ENCODE measurements at places on chromosomes 13 and 19.

DNA sequence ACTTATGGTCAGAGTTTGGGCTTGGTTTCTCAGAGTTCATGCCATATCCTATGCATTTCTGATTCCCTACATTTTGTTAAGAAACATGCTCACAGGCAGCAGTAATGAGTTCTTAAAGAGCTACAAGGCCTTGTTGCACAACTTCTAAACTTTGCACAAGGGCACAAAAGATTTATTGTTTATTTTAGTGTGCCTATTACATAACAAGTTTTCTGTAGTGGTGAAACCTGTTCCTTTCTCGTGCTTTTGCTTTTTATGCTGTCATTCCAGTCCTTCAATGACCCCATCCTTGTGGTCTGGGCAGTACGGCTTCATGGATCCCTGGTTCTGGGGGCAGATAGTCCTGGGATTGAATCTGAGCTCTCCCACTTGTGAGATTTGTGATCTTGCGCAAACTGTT, 17.8 kb downstream of the ZNF507 start:
- no peak for DNase-seq

DNA sequence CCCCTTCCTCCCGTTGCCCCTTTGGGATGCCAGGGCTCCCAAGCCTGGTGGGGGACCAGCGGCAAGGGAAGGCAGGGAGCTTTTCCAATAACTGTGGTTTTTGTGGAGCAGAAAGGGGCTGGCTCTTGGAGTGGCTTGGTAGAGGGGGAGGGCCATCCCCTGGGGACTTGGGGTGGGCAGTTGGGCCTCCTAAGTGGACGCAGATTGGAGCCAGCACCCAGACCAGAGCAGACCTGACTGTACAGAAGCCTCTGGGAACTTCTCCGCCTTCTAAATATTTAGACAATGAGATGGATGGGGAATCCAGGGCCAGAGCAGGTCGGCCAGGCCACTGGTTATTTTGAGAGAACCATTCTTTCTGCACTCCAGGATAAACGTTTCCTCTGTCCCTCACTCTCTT, 4.2 kb downstream of the PTGIR start:
- DNase-seq = no peak

GRCh38 chr19:50827476-50827875, 3.9 kb upstream of the KLK1 start:
- DNase-seq = no peak

- DNase-seq = no peak
Measured at GRCh38 chr13:31204592-31204991, 4.8 kb downstream of the B3GLCT start.

- DNase-seq = no peak
Measured at GRCh38 chr13:104024416-104025170, 958.4 kb upstream of the SLC10A2 start.

DNA sequence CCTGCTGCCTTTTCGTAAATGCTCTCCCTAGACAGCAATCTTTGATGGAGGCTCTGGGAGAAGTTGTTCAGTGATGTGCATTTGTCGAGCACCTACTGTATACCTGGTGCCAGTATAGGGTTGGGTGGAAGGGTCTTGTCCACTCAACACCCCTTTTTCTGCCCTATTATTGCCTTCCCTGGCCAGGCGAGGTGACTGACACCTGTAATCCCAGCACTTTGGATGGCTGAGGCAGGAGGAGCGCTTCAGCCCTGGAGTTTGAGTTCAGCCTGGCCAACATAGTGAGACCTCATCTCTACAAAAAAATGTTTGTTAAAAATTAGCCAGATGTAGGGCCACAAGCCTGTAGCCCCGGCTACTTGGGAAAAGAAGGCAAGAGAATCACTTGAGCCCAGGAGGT, 49.3 kb downstream of the NFIC start:
- no peak for DNase-seq

DNA sequence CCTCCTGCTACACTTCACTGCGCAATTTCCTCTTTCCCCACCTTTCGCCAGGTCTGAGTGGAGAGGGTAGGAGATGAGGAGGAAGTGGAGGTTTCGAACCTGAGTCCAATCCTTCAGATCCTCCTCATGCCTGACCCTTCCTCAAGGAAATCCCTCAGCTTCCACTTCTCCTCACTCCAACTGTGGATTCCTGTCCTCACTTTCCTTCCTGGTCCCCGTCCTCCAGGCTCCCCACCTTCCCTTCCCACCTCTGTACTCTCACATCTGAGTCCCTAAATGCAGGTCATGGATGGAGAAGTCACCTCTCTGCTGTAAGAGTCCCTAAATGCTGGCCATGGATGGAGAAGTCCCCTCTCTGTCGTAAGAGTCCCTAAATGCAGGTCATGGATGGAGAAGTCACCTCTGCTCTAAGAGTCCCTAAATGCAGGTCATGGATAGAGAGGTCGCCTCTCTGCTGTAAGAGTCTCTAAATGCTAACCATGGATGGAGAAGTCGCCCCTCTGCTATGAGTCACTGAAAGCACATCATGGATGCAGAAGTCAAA, 3.1 kb downstream of the TMEM86B start:
- DNase-seq = no peak

- DNase-seq = no peak
Measured at GRCh38 chr13:98866882-98867281, 111.0 kb downstream of the DOCK9 start.

DNA sequence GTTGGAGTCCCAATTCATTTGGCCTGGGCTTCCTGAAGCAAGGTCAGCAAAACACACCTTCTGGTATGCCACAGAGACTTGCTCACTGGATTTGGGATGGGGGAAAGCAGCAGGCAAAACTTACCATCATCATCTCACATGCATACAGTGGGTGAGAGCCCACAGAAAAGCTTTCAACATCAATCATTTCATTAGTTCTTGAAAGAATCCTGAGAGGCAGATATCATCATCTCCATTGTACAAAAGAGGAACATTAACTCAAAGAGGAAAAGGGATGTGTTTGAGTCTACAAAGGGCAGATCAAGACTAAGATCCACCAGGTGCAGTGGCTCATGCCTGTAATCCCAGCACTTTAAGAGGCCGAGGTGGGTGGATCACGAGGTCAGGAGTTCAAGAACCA, 6.4 kb downstream of the WDR87 start:
- no peak for DNase-seq

GRCh38 chr19:49065905-49066512, 1.4 kb upstream of the NTF4 start:
- DNase-seq = no peak

DNA sequence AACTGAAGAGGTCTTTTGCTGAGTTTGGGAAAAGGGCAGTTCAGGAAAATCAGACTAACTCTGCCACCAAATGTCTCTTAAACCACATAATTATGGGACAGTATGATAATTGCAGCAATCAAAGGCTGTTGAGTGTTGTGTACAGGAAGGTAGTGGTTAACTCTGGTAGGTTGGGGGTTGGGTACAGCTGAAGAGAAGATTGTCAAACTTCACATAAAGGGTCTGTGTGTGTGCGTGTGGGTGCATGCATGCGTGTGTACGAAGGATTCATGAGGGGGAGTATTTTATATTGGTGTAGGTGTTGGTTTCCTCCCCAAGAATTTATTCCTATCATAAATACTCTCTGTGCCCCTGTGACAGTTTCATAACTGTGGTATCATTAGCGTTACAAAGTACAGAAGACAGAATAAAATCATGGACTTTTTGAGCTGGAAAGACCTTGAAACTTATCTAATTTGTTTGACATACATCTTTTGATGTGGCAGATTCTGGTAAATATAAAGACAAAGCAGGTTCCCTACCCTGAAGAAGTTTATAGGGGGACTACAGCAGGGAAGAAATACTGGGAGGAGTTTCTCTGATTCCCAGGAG, 94.1 kb downstream of the PCCA start:
- no peak for DNase-seq

DNA sequence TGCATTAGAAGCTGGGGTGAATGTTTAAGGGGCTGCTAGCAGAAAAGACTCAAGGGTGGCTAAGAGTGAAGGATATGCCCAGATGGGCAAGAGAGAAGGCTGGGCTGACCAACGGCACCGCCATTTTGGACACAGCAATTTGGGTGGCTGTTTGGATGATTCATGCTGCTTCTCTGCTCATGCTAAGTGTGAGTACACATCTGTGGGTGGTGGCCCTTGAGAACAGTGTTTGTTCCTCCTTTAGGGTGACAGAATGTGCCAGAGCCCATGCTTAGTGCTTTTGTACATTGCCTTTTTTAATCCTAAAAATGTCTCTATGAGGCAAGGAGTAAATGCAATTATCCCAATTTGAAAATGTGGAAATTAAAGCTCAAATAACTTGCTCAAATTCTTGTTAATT, 9.8 kb downstream of the CBY2 start:
- DNase-seq = no peak

DNA sequence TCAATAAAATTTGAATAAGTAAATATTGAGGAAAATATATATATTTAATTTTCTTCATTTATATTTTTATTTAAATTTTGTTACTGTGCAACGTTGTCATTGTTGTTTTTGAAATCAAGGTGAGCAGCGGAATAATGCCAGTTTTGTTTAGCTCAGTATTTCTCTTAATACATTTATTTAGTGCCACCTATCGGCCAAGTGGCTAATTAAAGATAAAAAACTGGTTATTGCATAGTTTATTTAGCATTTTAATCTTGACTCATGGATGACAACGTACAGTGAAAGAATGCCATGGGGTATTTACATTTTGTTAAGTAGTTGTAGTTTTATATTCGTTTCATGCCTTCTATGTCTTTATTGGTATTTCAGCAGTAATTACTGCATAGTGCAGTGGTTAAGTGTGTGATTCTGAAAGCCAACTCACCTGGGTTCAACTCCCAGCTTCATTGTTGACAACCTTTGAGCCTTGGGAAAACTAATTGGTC, 265.9 kb downstream of the MYO16 start:
- DNase-seq = no peak

GRCh38 chr13:110887597-110888333, 27.1 kb downstream of the ANKRD10 start:
- DNase-seq = no peak

- DNase-seq = no peak
Measured at GRCh38 chr19:16654140-16654539, 5.8 kb downstream of the SMIM7 start.

DNA sequence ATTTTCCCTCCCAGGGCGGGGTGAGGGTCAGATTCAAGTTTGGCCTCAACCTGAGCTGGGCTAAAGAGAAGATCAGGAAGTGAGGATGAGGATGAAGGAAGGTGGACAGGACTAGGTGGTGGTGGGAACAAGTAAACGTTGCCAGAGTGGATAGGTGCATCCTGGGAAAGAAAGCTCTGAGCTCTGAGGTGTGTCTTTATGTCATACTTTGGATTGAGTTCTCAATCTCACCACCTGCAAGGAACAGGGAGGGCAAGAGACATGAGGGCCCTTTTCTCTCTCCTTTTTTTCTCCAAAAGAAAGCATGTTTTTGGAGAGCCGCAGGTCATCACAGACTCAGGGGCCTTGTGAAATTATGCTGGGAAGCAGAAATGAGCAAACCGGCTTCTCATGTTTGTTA, 38.2 kb upstream of the IGFL1 start:
- no peak for DNase-seq

GRCh38 chr13:111278743-111279652, 41.4 kb upstream of the TEX29 start:
- DNase-seq = no peak

DNA sequence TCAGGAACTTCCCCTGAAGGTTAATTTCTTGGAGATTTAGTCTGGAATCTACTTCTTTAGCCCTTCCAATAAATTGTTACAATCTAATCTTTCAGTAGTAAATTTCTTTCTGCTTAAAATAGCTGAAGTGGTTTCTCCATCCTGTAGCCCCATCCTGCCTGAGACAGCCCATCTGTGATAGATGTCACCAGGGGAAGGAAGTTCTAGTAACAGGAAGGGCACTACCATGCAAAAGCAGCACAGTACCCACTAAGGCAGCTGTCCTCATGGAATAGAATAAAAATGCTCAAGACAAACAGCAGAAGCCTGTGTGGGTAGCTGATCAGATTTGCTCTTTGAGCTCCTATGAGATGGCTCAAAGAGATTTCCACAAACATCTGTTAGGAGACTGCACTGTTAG, 1036.5 kb downstream of the SLITRK5 start:
- DNase-seq = no peak

- no peak for DNase-seq
Measured at GRCh38 chr19:50795664-50796073, 5.5 kb downstream of the ACP4 start.

- no peak for DNase-seq
Measured at GRCh38 chr13:80237646-80238045, 103.3 kb downstream of the SPRY2 start.

GRCh38 chr13:52845766-52846566, 2.5 kb downstream of the PCDH8 start:
- no peak for DNase-seq

- no peak for DNase-seq
Measured at GRCh38 chr13:91510058-91510457, 111.6 kb downstream of the GPC5 start.

- no peak for DNase-seq
Measured at GRCh38 chr19:50512112-50512998, 1.4 kb downstream of the ASPDH start.

DNA sequence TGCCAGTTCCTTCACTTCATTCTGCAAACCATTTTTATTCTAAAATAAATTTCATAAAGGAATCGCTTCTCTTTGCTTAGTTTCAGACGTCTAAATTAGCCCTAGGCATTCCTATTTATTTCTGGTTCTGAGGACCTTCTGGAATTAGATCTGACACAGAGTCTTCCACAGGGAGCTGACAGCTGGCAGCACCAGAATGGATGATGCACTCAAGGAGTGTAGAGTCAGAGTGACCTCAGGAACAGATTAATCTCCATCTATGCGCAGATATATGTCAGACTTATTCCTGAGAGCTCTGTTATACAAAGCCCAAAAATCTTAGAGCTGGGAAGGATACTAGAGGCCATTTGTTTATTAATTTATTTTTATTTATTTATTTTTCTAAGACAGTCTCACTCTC, 450.8 kb downstream of the HS6ST3 start:
- DNase-seq = no peak

DNA sequence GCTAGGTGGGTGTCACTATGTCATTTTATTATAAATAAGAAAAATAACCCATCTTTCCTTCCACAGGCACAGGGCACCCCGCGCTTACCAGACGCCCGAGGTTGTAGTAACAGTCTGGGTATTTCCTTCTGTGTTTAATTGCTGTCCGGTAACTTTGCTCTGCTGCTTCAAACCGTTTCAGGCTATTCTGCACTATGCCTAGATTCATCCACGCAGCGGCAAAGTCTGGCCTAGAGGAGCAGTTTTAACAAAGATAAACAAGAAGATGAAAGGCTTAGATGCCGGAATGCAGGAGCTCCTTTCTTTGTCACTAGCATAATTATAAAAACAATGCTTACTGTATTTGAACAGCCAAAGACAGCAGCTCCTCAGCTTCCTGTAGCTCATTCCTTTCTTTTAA, 36.9 kb upstream of the GGACT start:
- DNase-seq = no peak

All from stimulated activated CD8-positive, alpha-beta memory T cell treated with anti-CD3 and anti-CD28 coated beads, Interleukin-12 subunit alpha, Interleukin-12 subunit beta, amount 100 ng/mL, for 4 hours (primary cell).